Muscle of leg (tissue), 16 donors: ENCODE measurements at places on chromosomes 11 and 22. TPM values are rescaled to one million over a fixed set of nuclear protein-coding genes. Genes with fewer than 3 reads are reported as not detected.
A peak's percentile ranks its signal among the peaks of the same experiment; 100 is the strongest.

DNA sequence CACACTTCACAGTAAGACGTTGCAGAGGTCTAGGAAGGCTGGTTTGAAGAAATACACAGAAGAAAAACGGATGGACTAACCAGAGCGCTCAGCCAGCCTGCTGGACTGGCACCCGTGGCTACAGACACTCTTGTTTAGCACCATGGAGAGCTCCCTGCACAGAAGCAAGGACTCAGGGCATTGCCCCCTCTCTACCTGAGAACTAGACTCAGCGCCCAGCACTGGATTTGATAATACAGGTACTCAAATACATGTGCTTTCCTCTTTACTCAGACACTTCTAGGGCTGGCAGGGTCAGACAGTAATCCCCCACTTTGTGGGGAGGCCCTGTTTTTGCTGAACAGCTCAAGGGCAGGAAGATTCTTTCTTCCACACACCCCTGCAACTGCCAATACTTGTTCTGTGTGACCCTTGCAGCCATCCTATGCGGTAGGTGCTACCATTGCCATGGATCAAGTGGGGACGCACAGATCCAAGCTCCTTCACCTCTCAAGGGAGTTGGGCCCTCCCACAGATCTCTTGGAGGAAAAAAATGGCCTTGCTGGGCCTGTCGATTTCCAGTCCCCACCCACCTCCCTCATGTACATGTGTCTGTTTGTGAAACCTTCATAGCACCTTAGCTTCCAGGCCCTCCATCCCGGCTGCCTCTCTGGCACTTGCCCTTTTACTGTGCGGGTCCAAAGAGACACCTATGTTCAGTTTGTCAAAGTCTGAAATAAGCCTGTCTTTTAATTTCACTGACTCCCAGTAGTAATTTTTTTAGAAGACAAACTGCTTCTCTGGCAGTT lies 5.1 kb upstream of the P2RX6 start:
- peaks cover 19% of the 10 kb centered on the region for H3K4me1 ChIP-seq
- H3K27me3 ChIP-seq, result no peaks in the 10 kb centered on the region
- no peak overlapping the region for H3K4me3 ChIP-seq
- H3K36me3 ChIP-seq, result peaks cover 5% of the 10 kb centered on the region

SCN4B gene
- 2.4 TPM for total RNA-seq

DNA sequence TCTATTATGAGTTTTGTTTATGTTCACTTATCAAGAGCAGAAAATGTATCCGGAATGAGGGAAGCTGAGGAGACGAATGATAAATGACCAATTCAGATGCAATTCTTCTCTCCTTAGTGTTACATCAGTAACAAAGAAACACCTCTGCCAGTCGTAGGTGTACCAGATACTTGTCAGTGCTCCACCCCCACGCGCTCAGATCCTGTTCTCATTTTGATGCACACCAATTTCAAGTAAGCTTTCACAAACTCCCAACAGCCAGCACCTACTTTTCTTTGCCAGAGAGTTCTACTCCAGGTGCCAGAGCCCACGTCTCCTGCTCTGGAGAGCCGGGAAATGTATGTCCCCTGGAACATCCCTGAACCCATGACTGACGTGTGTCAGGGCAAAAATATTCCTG lies 43.7 kb downstream of the OR8B12 start:
- no peak overlapping the region for H3K4me3 ChIP-seq
- no peak for DNase-seq
- no peaks in the 10 kb centered on the region for H3K27me3 ChIP-seq
- no peaks in the 10 kb centered on the region for H3K4me1 ChIP-seq

GRCh38 chr11:102882389-102883024 lies 7.7 kb upstream of the MMP12 start:
- DNase-seq, result peak; percentile 43
- no peaks in the 10 kb centered on the region for H3K36me3 ChIP-seq
- no peak overlapping the region for H3K27ac ChIP-seq
- no peaks in the 10 kb centered on the region for H3K27me3 ChIP-seq

POLR2F gene
- total RNA-seq, result 58.1 TPM

GVQW3 gene
- total RNA-seq, result 3.4 TPM

GPHA2 gene
- total RNA-seq, result not detected

DNA sequence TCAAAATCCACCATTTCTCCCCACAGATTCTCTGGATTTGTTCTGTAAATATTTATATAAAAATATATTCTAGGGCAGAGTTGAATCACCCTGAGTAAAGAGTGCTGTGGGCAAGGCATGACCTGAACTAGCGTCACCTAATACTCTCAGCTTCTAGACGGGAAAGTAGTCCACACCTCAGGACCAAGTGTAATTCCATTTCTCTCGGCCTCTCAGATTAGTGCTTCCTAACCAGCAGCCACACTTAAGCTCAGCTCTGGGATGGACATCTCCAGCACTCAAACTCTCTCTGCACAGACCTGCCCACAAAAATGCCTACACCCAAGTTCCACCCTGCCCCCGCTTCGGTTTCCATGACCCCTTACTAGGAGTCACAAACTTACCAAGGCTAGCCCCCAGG lies 5.3 kb downstream of the SPTBN2 start:
- peaks cover 31% of the 10 kb centered on the region for H3K4me1 ChIP-seq
- no peak overlapping the region for H3K27ac ChIP-seq
- no peak for DNase-seq
- no peaks in the 10 kb centered on the region for H3K36me3 ChIP-seq
- H3K4me3 ChIP-seq, result no peak overlapping the region
- peaks cover 41% of the 10 kb centered on the region for H3K27me3 ChIP-seq

GRCh38 chr11:120532832-120533196 lies 21.3 kb downstream of the GRIK4 start:
- H3K4me1 ChIP-seq, result peaks cover 5% of the 10 kb centered on the region
- H3K36me3 ChIP-seq, result no peaks in the 10 kb centered on the region
- no peak overlapping the region for H3K27ac ChIP-seq
- H3K27me3 ChIP-seq, result peaks cover 6% of the 10 kb centered on the region

HIRA gene
- total RNA-seq, result 9.6 TPM

APOBEC3H gene
- total RNA-seq, result not detected

- no peaks in the 10 kb centered on the region for H3K36me3 ChIP-seq
- no peak for DNase-seq
- H3K27ac ChIP-seq, result no peak overlapping the region
- no peaks in the 10 kb centered on the region for H3K27me3 ChIP-seq
- no peak overlapping the region for H3K4me3 ChIP-seq
Measured at GRCh38 chr11:115198321-115198741, 305.9 kb downstream of the CADM1 start.

GRCh38 chr22:46390652-46391301 lies 55.3 kb downstream of the TRMU start:
- peak; percentile 92 for DNase-seq
- H3K4me3 ChIP-seq, result no peak overlapping the region
- H3K27me3 ChIP-seq, result no peaks in the 10 kb centered on the region
- peak overlapping the region; percentile 39 for H3K27ac ChIP-seq

DNA sequence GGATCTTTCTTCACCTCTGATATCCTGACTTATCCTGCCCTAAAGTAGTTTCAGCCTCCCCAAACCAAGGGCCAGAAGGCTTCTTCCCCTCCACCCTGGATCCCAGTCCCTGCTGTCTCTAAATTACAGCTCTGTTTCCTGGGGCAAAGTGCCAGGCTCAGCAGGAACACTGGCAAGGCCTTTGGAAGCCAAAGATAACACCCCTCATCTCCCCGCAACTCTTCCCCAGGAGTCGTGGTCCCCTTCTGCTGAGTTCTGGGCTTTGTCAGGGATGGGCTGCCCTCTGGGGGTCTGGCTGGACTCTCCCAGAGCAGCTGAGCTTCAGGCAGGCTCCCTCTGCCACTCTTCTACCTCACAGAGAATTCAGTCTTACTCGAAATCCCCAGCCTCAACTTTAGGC lies 53.8 kb upstream of the AMPD3 start:
- H3K4me1 ChIP-seq, result peaks cover 3% of the 10 kb centered on the region
- DNase-seq, result no peak
- peaks cover 4% of the 10 kb centered on the region for H3K27me3 ChIP-seq
- H3K4me3 ChIP-seq, result no peak overlapping the region
- no peaks in the 10 kb centered on the region for H3K36me3 ChIP-seq

GRCh38 chr11:124839128-124839971 lies 25.9 kb upstream of the ROBO3 start:
- H3K27ac ChIP-seq, result no peak overlapping the region
- H3K27me3 ChIP-seq, result peaks cover 59% of the 10 kb centered on the region
- H3K4me1 ChIP-seq, result peaks cover 30% of the 10 kb centered on the region
- H3K4me3 ChIP-seq, result peak overlapping the region; percentile 33
- DNase-seq, result peak; percentile 24

DNA sequence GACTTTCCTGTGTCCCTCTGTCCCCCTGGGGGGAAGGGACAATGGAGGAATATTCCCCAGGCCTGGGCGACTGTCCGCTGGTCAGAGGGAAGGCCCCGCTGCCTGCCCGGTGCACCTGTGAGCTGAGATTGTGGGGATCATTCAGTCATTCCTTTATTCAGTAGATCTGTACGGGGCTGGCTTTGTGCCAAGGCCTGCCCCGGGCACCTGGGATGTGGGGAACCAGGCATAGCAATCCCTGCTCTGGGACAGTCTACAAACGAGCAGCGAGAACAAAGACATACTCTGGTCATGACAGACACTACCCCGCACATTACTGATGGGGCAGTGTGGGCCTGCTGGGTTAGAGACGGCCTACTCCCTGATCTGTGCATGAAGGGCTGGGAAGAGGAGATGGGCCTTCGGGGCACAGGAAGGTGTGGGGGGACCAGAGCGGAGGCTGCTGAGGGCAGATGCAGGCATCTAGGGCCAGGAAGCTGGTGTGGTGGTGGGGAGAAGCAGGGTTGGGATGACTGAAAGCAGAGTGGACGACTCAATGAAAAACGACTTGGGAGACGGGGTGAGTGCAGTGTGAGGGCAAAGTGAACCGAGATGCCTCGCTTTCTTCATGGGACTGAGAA lies 1.8 kb upstream of the MYO7A start:
- DNase-seq, result no peak
- peaks cover 26% of the 10 kb centered on the region for H3K36me3 ChIP-seq
- H3K4me1 ChIP-seq, result peaks cover 31% of the 10 kb centered on the region
- H3K27me3 ChIP-seq, result no peaks in the 10 kb centered on the region
- no peak overlapping the region for H3K4me3 ChIP-seq
- H3K27ac ChIP-seq, result no peak overlapping the region

MRGPRX3 gene
- not detected for total RNA-seq

DNA sequence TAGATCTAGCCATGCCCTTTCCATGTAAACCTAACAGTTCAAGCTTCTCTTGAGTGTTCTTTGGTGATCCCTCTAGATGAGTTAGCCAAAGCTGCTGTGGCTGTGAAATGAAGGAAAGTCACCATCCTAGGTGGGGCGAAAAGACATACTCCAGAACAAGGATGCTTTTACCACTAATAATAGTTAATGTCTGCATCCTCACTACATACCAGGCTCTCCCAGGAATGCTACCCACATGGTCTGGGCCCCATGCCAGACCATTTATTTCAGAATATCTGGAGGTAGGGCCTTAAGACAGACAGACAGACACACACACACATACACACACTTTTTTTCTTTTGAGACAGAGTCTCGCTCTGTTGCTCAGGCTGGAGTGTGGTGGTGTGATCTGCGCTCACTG lies 14.7 kb downstream of the ABTB2 start:
- H3K27me3 ChIP-seq, result no peaks in the 10 kb centered on the region
- no peaks in the 10 kb centered on the region for H3K36me3 ChIP-seq
- DNase-seq, result no peak
- H3K4me3 ChIP-seq, result no peak overlapping the region
- H3K4me1 ChIP-seq, result peaks cover 55% of the 10 kb centered on the region

ANKK1 gene
- total RNA-seq, result 0.09 TPM

DNA sequence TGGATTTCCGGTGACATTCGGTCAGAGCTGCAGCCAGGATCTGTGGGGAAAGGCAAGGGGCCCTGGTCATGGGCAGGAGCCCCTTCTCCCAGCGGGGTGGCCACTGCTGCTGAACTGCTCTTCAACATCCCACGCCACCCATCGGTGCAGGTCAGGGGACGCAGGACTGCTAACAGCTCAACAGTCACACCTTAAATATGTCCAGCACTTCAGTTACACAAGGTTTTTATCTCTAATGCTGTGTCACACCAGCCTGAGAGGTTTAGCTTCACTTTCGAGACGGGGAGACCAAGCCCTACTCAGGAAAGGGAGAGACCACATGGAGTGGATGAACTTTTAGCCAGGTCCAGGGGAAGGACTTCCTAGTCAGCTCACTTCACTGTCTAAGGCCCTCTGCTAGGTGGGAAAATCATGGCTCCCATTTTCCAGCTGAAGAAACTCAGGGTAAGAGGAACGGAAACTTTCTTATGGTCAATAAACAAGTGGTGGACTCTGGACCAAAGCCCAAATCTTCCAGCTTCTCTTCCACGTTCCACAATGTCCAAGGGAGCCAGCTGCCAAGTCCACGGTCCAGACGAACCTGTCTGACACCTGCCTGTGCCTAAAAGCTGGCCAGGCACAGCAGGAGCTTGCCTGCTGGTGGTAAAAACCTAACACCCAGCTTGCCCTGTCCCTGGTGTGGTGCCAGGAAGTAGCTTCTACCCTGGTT lies 21.0 kb upstream of the CHADL start:
- no peaks in the 10 kb centered on the region for H3K27me3 ChIP-seq
- DNase-seq, result no peak
- H3K27ac ChIP-seq, result no peak overlapping the region
- peaks cover 81% of the 10 kb centered on the region for H3K36me3 ChIP-seq

- H3K36me3 ChIP-seq, result no peaks in the 10 kb centered on the region
- H3K4me3 ChIP-seq, result no peak overlapping the region
- no peak overlapping the region for H3K27ac ChIP-seq
- no peak for DNase-seq
- no peaks in the 10 kb centered on the region for H3K4me1 ChIP-seq
Measured at GRCh38 chr11:78586452-78587046, 11.9 kb upstream of the NARS2 start.

- no peak for DNase-seq
- no peaks in the 10 kb centered on the region for H3K36me3 ChIP-seq
- no peak overlapping the region for H3K4me3 ChIP-seq
- H3K4me1 ChIP-seq, result no peaks in the 10 kb centered on the region
- no peaks in the 10 kb centered on the region for H3K27me3 ChIP-seq
- H3K27ac ChIP-seq, result no peak overlapping the region
Measured at GRCh38 chr11:78821371-78822306, 247.0 kb upstream of the NARS2 start.

ART5 gene
- 3.2 TPM for total RNA-seq

TMEM132A gene
- 36.8 TPM for total RNA-seq

DNA sequence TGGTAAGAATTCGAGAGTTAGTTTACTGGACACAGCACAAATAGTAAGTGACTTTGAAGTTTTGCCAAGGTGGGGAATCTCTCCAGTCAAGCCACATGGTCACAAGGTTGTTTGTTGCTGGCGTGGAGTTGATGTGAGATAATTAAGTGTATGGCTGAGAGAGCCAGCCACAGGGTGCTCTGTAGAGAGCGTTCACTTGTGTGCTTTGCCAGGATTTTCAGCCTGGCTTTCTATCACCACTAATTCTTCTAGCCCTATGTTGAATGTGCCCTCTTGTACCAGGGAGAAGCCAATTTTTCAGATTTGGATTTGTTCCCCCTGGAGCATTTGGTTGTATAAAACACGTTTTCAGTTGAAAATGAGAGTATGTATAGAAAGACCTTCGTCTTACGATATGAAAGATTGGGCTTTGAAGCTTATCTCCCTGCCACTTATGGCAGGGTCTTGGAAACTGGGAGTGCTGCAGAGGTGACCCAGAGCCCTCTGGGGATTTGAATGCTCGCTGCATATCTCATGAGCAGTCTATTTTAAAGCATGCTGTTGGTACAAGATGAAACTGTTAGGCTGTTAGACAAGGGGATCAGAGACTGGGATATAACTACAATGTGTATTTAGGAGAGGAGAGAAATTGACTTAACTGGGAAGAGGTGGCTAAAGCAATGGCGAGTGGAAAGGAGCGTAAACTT lies 28.6 kb downstream of the CSRP3 start:
- H3K4me1 ChIP-seq, result no peaks in the 10 kb centered on the region
- H3K4me3 ChIP-seq, result no peak overlapping the region
- H3K27ac ChIP-seq, result no peak overlapping the region
- no peak for DNase-seq
- peaks cover 20% of the 10 kb centered on the region for H3K36me3 ChIP-seq
